ENCODE measurements at places on chromosomes 16 and 17. TPM values are rescaled to one million over a fixed set of nuclear protein-coding genes. Genes with fewer than 3 reads are reported as not detected.

The ANKRD40CL gene
- not detected for total RNA-seq

The ZNF276 gene
- 17.5 TPM for total RNA-seq

The HOXB8 gene
- total RNA-seq, result not detected

The CWC25 gene
- total RNA-seq, result 10.4 TPM

The SLFN13 gene
- total RNA-seq, result 4.8 TPM

The ADORA2B gene
- 1.3 TPM for total RNA-seq

The C17orf107 gene
- 0.46 TPM for total RNA-seq

The PRSS33 gene
- total RNA-seq, result not detected

The CRYBA1 gene
- total RNA-seq, result not detected

The PIGL gene
- 9.9 TPM for total RNA-seq

The BTBD17 gene
- total RNA-seq, result not detected

The TBX2 gene
- total RNA-seq, result 17.2 TPM

The LHX1 gene
- total RNA-seq, result not detected

The PRAC1 gene
- not detected for total RNA-seq

The KRT15 gene
- total RNA-seq, result not detected

The HBQ1 gene
- total RNA-seq, result not detected
